NCI-H1092 treated with DMSO at 0.1 percent for 48 hours (cell line): ENCODE measurements at places on chromosomes 3 and 15.
A peak's percentile ranks its signal among the peaks of the same experiment; 100 is the strongest.

GRCh38 chr3:143848704-143849103 is 436 bp upstream of the SLC9A9 start:
- no peak for DNase-seq

DNA sequence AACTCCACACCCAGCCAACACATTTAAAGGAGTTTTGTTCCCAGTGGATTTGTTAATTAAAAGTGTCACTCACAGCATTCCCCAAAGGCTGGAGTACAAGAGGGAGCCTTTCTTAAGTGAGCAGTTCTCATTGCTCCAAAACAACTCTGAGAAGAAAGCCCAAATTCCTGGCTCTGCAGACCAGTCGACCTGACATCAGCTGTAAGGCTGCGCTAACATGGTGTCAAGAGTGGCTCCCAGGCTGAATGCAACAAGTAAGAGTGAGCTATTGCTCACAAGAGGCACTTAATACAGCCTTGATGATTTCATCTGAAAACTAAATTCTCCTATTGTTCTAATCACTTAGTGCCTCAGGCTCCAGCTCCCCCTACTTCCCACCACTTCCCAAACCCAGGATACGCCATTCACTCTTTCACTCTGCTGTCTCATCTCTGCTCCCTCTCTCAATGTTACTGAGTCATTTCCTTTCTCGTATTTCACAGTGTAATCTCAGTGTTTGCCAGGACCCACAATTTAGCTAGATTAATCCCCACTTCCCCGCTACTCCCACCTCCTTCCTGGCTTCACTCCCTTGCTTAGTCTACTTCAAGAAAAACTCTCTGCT is 81.8 kb downstream of the WWTR1 start:
- DNase-seq = peak; percentile 11

GRCh38 chr3:9179826-9180763 is 69.4 kb downstream of the SRGAP3 start:
- DNase-seq = no peak

- no peak for DNase-seq
These were observed 32.4 kb downstream of the VGLL3 start for GRCh38 chr3:86958534-86958933.

DNA sequence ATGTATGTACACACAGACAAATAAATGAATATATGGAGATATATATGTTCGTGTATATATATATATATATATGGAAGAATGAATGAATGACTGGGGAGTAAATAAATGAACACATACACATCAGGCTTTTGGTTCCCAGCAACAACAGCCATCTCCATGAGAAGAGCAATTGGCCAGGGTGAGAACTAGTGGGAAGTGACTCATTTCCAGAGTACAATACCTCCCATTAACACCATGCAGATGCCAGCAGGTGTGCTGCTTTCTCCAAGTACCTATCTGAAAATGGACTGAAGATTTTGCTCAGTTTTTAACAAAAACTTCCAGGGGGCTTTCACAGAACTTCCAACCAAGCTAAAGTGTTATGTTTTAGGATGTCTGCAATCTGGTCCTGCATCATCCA is 179.8 kb upstream of the SLC2A2 start:
- no peak for DNase-seq

DNA sequence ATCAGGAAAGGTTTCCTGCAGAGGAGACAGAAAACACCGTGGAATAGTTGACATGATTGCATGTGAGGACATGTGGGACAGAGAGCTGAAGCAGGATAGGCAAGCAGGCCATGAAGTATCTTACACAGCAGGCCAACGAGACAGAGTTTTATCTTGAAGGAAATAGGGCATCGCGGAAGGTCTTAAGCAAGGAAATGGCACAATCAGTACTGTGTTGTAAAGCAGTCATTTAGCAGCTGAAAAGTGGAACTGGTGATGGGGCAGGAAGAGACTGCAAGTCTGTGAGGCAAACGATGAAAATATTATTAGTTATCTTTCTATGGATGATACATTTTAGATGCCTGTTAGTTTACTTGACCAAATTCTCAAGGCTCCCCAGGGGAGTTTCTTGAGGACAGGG is 535.1 kb downstream of the SOX2 start:
- DNase-seq = no peak
